IPS-NIHi11 (cell line): ENCODE measurements at places on chromosomes 5 and 9.

- DNase-seq = no peak
Measured at GRCh38 chr5:18068826-18069225, 434.6 kb downstream of the TAF11L14 start.

- DNase-seq = no peak
Measured at GRCh38 chr5:77568082-77568481, 70.4 kb downstream of the OTP start.

DNA sequence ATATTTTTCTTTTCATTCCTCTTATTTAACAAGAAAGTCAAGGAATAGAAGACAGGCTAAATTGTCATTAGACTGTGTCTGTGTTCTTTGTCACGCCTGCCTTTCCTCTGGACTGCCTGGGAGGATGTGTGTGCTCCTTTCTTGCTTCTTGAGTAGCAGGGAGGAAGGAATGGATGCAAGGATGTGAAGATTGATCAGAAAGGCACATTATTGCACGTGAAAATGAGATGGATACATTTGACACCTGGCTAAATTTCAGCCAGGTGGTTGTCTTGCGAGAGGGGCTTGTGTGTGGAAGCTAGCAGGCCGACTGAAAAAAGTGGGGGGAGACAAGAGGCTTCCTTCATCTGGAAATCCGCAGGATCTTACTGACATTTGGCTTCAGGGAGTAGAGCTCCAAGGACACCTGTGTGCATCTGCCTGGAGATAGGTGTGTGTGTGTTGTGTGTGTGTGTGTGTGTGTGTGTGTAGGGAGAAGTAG is 200.1 kb downstream of the MEF2C start:
- DNase-seq = no peak

GRCh38 chr9:130298662-130299279 is 33.2 kb downstream of the HMCN2 start:
- peak; percentile 90 for DNase-seq

DNA sequence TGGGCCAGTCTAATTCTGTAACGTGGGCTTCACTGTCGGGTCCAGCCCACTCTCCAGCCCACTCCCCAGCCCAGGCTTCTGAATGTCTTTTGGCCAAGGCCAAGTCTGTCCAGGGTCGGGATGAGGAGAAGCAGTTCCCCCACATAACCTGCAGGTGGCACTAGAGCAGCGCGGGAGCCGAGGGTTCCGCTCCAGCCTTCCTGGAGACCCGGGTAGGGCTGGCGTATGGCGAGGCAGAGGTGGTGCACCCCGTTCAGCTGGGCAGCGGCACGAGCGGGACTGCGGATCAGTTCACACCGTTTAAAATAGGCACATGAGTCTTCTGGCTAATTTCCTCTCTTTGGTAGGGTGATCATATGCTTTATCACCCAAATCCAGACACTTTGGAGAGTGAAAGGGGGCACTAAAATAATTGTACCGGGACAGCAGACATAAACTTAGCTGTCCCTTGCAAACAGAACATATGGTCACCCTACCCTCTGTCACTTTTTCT is 185.9 kb downstream of the MSX2 start:
- DNase-seq = peak; percentile 91

GRCh38 chr9:115042781-115043509 is 75.0 kb downstream of the TNC start:
- DNase-seq = no peak

DNA sequence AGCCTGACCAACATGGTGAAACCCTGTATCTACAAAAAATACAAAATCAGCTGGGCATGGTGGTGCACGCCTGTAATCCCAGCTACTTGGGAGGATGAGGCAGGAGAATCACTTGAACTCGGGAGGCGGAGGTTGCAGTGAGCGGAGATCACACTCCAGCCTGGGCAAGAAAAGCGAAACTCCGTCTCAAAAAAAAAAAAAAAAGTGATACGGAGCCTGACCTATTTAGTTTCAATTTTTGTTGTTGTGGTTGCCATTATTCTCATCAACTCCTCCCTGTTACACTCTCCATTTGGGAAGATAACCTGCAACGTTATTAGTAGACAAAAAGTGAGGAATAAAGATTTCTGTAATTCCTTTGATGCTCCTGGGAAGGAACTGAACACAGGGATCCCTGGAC is 1.3 kb downstream of the STOM start:
- no peak for DNase-seq

DNA sequence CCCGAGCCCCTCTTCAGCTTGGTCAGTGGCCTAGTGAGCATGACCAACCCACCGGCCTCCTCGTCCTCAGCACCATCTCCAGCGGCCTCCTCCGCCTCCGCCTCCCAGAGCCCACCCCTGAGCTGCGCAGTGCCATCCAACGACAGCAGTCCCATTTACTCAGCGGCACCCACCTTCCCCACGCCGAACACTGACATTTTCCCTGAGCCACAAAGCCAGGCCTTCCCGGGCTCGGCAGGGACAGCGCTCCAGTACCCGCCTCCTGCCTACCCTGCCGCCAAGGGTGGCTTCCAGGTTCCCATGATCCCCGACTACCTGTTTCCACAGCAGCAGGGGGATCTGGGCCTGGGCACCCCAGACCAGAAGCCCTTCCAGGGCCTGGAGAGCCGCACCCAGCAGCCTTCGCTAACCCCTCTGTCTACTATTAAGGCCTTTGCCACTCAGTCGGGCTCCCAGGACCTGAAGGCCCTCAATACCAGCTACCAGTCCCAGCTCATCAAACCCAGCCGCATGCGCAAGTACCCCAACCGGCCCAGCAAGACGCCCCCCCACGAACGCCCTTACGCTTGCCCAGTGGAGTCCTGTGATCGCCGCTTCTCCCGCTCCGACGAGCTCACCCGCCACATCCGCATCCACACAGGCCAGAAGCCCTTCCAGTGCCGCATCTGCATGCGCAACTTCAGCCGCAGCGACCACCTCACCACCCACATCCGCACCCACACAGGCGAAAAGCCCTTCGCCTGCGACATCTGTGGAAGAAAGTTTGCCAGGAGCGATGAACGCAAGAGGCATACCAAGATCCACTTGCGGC is 1.8 kb downstream of the EGR1 start:
- no peak for DNase-seq

GRCh38 chr5:155299386-155300005 is 285.9 kb downstream of the KIF4B start:
- DNase-seq = no peak

DNA sequence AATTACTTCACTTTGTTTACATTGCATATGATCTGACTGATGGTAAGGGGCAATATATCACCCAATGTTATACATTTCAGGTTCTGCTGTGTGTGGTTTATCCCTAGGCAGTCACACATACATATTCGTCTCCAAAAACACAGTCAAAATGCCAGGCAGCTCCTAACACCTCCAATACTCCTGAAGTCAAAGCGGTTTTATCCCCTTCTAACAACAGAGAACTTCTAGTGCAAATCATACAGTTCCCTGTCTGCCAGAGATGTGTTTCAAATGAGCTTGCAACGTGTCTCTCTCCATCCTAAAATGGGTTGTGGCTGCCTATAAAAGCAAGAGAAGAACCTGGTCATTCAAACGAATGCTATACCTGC is 328.9 kb downstream of the ELAVL2 start:
- DNase-seq = no peak

DNA sequence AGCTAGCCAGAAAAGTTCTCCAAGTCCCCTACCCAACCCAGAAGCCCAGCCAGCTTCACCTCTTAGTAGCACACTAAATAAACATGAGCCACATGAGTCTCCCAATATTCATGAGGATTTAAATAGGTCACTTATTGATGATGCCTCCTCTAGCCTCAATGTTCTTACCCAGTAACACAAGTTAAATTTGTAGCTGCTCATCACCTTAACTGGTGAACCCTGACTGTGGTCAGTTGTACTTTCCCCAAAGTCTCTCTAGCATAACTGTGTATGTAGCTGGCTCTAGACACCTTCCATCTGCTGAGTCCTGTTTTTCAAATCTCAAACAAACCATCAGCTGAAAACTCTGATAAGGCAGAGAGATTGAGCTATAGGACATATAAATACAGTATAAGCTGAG is 100.3 kb upstream of the ELAVL2 start:
- no peak for DNase-seq

DNA sequence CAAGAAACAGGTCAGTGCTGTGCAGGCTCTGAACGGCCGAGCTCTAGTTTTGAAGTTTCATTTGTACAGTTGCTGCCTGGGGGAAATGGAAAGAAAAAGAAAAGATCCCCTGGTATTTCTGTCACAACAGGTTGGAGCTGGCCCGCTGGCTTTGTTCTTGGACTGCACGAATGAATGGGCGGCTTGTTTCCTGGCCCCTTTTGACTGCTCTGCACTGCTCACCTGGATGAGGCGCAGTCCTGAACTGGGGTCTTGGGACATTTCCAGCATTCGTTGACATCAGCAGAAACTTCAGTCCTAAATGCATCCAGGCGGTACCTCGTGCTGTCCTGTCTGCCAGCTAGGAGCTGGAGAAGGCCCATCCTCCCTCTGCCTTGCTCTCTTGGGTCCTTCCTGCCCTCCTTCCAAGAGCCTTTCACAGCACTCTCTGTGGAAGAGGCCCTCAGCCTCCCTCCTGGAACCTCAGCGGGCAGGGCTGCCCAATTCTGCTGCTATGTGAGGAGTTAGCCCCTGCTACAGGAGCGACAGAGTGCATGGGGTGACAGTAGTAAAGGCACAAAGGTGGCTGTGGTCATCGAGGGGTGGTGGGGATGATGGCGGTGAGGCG is 189.2 kb downstream of the FSTL4 start:
- no peak for DNase-seq

DNA sequence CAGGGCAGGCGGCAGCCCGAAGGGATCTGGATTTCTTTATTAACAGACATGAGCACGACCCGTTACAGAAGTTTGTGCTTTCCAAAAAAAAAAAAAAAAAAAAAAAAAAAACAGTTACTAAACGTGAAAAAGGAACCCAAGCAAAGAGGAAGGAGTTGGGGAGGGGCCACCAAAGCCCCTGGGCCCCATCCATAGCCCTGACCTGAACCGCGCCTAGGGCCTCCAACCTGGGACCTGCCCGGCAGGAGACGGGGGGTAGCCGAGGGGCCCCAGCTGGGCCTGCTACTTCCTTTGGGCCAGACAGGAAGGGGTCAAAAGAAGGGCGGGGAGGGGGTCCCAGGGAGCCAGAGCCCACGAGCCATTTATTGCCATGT is 10.0 kb downstream of the PRR7 start:
- no peak for DNase-seq

DNA sequence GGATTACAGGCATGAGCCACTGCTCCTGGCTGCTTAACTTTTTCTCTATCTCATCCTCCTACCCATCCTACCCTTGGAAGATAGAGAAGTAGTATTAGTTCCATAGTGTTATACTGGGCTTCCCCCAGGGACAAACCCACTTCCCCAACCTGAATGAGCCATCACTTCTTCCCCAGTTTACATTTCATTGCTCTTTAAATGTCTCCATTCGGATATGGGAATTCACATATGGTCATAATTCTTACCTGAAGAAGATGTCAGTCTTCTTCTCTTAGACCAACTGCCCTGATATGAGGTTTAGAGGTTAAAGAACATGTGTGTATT is 1.9 kb downstream of the CD274 start:
- DNase-seq = no peak

DNA sequence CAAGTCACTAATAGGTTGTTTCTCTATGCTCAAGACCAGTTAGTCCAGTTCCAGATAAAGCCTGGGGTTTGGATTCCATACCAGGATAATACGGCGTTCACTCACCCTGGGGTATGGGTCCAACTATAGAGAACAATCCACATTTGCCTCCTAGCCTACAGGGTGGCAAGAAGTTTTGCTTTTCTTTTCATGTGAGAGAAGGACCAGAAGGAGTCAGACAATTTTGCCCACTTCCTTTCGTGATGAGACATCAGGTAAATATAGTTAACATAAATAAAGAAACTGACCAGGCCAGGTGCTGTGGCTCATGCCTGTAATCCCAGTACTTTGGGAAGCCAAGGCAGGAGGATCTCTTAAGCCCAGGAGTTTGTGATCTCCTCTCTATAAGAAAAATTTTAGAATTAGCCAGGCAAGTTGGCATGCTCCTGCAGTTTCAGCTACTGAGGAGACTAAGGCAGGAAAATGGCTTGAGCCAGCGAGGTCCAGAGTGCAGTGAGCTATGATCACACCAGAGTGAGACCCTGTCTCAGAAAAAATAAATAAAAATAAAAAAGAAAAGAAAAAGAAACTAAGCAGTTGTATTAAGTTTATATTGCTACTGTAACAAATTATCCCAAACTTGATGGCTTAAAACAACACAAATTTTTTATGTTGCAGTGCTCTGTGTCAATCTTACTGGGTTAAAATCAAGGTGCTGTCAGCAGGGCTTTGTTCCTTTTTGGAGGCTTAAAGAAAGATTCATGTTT is 7.5 kb upstream of the REEP5 start:
- no peak for DNase-seq

DNA sequence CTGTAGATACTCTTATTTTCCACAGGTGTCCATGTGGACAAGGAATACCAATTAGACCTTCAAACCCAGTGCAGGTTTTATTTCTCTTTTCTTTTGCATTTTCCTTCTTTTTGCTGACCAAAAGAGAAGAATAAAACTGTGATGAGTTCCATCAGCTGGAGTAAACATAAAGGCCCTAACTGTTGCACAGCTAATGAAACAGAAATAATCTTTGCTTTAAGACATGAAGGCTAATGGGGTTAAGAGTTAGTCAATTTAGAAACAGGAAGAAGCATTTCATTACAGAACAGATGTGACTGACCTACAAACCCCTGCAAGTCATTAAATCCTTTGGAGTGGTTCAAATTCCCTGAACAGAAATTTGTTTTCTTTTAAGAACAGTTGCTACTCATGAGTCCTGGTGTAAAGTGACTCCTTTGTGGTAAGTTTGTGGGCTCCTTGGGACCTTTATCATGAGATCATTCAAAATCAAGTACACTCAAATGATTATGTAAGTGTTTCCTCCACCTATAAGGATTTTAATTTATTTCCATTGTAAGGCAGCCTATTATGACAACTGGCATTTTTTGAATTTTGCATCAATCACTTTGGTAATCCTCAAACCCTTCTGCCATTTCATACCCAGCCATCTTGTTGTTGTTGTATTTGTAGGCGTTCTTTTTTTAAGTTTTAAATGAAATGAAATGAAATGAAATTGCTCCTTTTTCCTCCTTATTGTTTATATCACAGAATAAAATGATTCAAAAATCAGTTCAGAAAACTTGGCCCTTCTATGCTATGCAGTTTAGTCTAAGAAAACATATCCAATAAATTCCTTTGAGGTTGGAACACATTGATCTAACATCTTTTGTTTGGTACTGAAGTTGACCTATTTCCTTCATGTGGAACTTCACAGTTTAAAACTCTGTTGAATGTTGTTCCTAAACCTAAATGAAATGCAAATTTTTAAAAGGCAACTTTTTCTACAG is 1.3 kb downstream of the MINAR2 start:
- DNase-seq = no peak

- DNase-seq = no peak
Measured at GRCh38 chr9:88224938-88225337, 86.7 kb upstream of the SPATA31C2 start.

GRCh38 chr5:158537366-158537765 is 562.4 kb downstream of the EBF1 start:
- peak; percentile 14 for DNase-seq

DNA sequence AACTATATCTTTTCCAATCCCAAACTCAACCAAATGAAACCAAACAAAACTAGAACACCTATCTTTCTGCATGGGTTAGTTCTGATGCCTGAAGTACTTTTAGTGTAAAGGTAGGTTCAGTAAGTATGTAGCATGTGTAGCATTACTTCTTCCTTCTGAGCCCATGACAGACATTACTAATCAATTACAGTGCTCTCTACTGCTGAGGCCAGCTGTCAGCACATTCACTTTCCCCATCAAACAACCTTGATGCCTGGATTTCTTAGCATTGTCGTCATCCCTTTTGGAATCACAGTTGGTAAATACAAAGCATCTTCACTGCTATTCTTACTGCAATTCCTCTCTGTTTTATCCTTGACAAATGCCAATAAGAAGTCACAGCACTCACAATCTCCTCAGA is 103.2 kb downstream of the PTTG1 start:
- DNase-seq = no peak

- DNase-seq = no peak
Measured at GRCh38 chr9:108850293-108850897, 5.4 kb downstream of the ACTL7B start.
